Right kidney (tissue), 9 donors: ENCODE measurements at places on chromosomes 1 and 21.

DNA sequence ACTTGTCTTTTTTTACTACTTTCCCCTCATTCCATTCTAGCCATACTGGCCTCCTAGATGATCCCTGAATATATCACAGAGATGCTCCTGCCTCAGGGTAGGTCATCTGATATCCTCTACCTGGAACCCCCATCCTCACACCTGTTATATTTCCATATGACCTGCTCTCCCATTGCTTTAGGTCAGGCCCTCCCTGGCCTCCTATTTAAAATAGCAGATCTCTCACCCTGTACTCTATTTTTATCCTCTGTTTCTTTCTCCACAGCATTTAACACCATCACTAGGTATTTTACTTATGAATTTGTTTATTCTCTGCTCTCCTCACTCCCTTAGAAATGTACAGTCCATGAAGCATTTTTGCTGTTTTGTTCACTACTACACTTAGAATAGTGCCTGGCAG is 13.6 kb downstream of the PIK3R3 start:
- DNase-seq: no peak

DNA sequence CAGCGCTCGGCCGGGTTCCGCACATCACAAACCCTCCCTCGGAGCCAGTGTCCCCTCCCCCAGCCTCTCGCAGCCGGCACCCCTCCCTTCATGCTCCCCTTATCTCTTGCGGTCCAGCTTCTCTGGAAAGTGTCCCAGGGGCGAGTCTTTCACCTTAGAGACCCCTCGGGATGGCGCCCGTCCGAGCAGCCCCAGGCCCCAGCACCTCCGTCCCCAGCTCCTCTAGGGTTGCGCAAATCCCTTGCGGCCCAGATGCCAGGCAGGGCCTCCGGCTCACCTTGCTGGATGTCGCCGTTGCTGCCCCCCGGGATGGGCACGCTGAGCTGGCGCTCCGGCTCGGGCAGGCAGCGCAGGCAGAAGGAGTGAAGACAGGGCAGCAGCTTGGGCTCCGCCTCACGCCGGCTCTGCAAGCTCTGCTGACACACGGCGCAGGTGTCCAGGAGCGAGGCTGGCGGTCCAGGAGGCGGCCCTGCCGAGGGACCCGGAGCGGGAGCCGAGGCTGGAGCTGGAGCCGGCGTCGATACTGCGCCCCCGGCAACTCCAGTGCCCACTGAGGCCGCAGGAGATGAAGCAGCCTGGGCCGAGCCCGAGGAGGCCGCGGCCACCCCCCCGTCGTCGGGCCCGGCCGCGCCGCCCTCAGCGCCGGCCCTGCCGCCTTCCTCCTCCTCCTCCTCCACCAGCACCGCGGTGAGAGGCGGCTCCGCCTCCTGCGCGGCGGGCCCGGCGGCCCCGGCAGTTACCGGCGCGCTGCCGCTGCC is 550 bp downstream of the TRIM33 start:
- DNase-seq: peak; percentile 87

- DNase-seq: no peak
Observed at GRCh38 chr1:150072959-150073358, 5.4 kb downstream of the VPS45 start.

DNA sequence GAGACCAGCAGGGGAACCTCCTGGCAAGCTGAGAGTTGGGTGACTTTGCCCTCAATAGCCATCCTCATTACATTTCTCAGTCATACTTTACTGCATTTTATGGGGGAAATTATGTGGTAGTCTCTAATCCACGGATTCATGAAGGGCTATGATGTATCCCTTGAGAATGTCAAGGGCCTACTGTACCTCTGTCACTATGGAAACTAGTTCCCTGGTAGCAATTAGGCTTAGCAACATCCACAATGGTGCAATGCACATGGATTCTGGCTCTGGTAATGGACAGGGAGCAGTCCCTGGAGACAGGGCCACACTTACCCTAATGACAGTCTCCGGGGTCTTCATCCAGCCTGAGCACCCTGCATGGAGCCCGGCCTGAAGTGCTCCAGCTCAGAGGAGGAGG is 26.5 kb downstream of the LRRN2 start:
- DNase-seq: no peak

- peak; percentile 63 for DNase-seq
Observed at GRCh38 chr1:225651872-225652728, 823 bp downstream of the ENAH start.
